Trophoblast cell (in vitro differentiated cells and primary cell): ENCODE measurements at places on chromosomes 3 and 15.

DNA sequence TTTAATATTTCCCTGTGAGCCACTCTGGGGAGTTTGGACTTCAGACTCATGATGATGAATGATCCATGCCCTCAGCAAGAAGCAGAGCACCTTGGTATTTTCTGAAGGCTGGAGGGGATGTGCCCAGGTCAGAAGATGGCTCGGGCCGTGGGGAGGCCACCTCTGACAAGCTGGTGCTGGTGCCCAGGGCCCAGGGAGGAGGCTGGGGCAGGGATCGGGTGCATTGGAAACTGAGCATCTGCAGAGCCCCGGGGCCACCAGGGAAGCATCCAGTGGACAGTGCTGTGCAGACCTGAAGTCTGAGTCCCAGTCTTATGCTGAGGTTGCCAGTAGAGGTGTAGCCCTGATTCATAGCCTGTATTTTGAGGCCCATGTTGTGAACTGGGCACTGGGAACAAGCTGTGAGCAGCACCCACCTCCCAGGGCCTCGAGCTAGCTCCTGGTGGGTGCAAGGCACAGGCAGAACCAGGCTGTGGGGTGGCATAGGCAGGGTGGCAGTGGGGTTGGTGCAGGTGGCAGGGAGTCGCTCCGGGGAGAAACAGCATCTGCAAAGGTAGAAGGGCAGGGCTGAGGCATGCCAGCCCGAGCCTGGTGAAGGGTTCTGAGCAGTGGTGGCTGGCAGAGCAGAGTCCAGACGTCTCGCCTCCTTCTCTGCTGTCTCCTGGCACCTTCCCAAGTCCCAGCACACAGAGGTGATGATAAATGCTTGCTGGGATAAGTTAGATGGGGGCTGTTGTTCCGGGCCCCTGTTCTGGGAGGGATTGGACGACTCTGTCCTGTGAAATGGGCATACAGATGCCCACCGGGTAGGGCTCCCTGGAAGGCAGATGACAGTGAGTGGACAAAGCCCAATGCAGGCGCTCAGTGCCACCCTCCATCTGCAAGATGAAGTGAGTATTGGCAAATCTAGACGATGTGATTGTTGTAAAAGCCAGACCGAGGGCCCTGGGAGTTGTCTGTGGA lies 10.6 kb downstream of the DNAJB8 start:
- H3K36me3 ChIP-seq: no peaks in the 10 kb centered on the region
- no peaks in the 10 kb centered on the region for H3K27me3 ChIP-seq
- H3K27ac ChIP-seq: no peak overlapping the region
- H3K4me3 ChIP-seq: no peak overlapping the region

- no peak for DNase-seq
- no peaks in the 10 kb centered on the region for H3K36me3 ChIP-seq
- no peaks in the 10 kb centered on the region for H3K27me3 ChIP-seq
Measured at GRCh38 chr15:67373971-67374370, 119.4 kb downstream of the IQCH start.

GRCh38 chr15:98787936-98788757 lies 139.8 kb downstream of the IGF1R start:
- H3K4me3 ChIP-seq: no peak overlapping the region
- H3K4me1 ChIP-seq: peaks cover 16% of the 10 kb centered on the region
- H3K36me3 ChIP-seq: peaks cover 2% of the 10 kb centered on the region
- DNase-seq: no peak

- DNase-seq: no peak
- H3K4me1 ChIP-seq: no peaks in the 10 kb centered on the region
- peaks cover 4% of the 10 kb centered on the region for H3K36me3 ChIP-seq
- no peaks in the 10 kb centered on the region for H3K27me3 ChIP-seq
- no peak overlapping the region for H3K27ac ChIP-seq
Measured at GRCh38 chr15:80098341-80098740, 38.9 kb downstream of the ZFAND6 start.

GRCh38 chr3:48013288-48013980 lies 2.8 kb downstream of the MAP4 start:
- H3K4me1 ChIP-seq: no peaks in the 10 kb centered on the region
- no peaks in the 10 kb centered on the region for H3K36me3 ChIP-seq
- no peak for DNase-seq
- no peak overlapping the region for H3K27ac ChIP-seq
- no peaks in the 10 kb centered on the region for H3K27me3 ChIP-seq

GRCh38 chr3:64533617-64534317 lies 154.0 kb downstream of the ADAMTS9 start:
- H3K36me3 ChIP-seq: peaks cover 32% of the 10 kb centered on the region
- no peak overlapping the region for H3K4me3 ChIP-seq
- H3K27ac ChIP-seq: no peak overlapping the region
- peak; percentile 71 for DNase-seq
- no peaks in the 10 kb centered on the region for H3K27me3 ChIP-seq
- no peaks in the 10 kb centered on the region for H3K4me1 ChIP-seq

- DNase-seq: peak; percentile 60
- no peaks in the 10 kb centered on the region for H3K27me3 ChIP-seq
- H3K4me3 ChIP-seq: no peak overlapping the region
- H3K4me1 ChIP-seq: peaks cover 2% of the 10 kb centered on the region
Measured at GRCh38 chr15:58233341-58233740, 95.2 kb downstream of the AQP9 start.

GRCh38 chr15:59371458-59372351 lies 966 bp downstream of the MYO1E start:
- H3K36me3 ChIP-seq: no peaks in the 10 kb centered on the region
- peak; percentile 64 for DNase-seq
- peak overlapping the region; percentile 94 for H3K4me3 ChIP-seq
- H3K27ac ChIP-seq: peak overlapping the region; percentile 75
- no peaks in the 10 kb centered on the region for H3K27me3 ChIP-seq

GRCh38 chr3:112228786-112229185 lies 65.2 kb downstream of the SLC9C1 start:
- DNase-seq: no peak
- no peaks in the 10 kb centered on the region for H3K4me1 ChIP-seq
- no peaks in the 10 kb centered on the region for H3K36me3 ChIP-seq
- H3K4me3 ChIP-seq: no peak overlapping the region
- no peak overlapping the region for H3K27ac ChIP-seq
- H3K27me3 ChIP-seq: no peaks in the 10 kb centered on the region

GRCh38 chr3:131350506-131350905 lies 31.1 kb upstream of the NUDT16 start:
- H3K4me3 ChIP-seq: no peak overlapping the region
- H3K4me1 ChIP-seq: peaks cover 5% of the 10 kb centered on the region
- H3K36me3 ChIP-seq: no peaks in the 10 kb centered on the region
- peak; percentile 75 for DNase-seq

- H3K4me3 ChIP-seq: no peak overlapping the region
- no peaks in the 10 kb centered on the region for H3K36me3 ChIP-seq
- no peaks in the 10 kb centered on the region for H3K27me3 ChIP-seq
- no peak for DNase-seq
- H3K4me1 ChIP-seq: no peaks in the 10 kb centered on the region
Measured at GRCh38 chr15:95119041-95119610, 887.8 kb downstream of the MCTP2 start.

DNA sequence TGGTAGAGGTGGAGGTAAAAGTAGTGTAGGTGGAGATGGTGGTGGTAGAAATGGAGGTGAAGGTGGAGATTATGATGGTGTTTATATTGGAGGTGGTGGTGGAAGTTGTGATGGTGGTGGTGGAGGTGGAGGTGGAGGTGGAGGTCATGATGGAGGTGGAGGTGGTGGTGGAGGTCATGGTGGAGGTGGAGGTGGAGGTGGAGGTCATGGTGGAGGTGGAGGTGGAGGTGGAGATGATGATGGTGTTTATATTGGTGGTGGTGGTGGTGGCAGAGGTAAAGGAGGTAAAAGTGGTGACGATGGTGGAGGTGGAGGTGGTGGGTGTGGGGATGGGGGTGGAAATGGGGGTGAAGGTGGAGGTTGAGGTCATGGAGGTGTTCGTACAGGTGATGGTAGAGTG lies 107.8 kb downstream of the ASB7 start:
- H3K27ac ChIP-seq: no peak overlapping the region
- H3K27me3 ChIP-seq: no peaks in the 10 kb centered on the region
- DNase-seq: no peak
- no peaks in the 10 kb centered on the region for H3K36me3 ChIP-seq
- H3K4me3 ChIP-seq: no peak overlapping the region
- peaks cover 7% of the 10 kb centered on the region for H3K4me1 ChIP-seq

GRCh38 chr3:119340014-119340413 lies 45.8 kb downstream of the ARHGAP31 start:
- peaks cover 3% of the 10 kb centered on the region for H3K36me3 ChIP-seq
- H3K27me3 ChIP-seq: no peaks in the 10 kb centered on the region
- no peak overlapping the region for H3K4me3 ChIP-seq

- H3K4me1 ChIP-seq: no peaks in the 10 kb centered on the region
- H3K4me3 ChIP-seq: no peak overlapping the region
- H3K36me3 ChIP-seq: no peaks in the 10 kb centered on the region
- H3K27ac ChIP-seq: no peak overlapping the region
- H3K27me3 ChIP-seq: no peaks in the 10 kb centered on the region
Measured at GRCh38 chr3:1421577-1421976, 328.8 kb downstream of the CNTN6 start.

- no peak for DNase-seq
- no peaks in the 10 kb centered on the region for H3K27me3 ChIP-seq
- no peaks in the 10 kb centered on the region for H3K4me1 ChIP-seq
- H3K27ac ChIP-seq: no peak overlapping the region
- H3K4me3 ChIP-seq: no peak overlapping the region
- no peaks in the 10 kb centered on the region for H3K36me3 ChIP-seq
Measured at GRCh38 chr3:132378846-132379245, 38.5 kb upstream of the DNAJC13 start.

DNA sequence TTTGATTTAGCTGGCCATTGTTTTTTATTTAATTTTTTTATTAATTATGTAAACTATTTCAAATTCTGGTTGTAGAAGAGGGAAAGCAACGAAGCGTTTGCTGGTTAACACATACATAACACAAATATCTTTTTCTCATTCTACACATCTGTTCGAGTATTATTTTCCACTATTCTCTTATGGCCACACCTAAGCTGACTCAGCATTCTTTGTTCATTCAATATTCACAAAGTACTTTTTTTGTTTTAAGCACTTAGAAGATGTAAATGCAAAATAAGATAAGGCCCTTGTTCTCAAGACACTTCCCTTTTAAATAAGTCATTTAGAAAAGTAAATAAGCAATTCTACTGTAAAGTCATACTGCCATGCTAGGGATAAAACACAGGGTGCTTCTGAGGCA lies 45.4 kb downstream of the CADM2 start:
- no peak for DNase-seq
- no peak overlapping the region for H3K4me3 ChIP-seq
- no peak overlapping the region for H3K27ac ChIP-seq

- no peaks in the 10 kb centered on the region for H3K36me3 ChIP-seq
- DNase-seq: no peak
- no peak overlapping the region for H3K27ac ChIP-seq
- H3K27me3 ChIP-seq: no peaks in the 10 kb centered on the region
Measured at GRCh38 chr15:32956711-32957110, 237.8 kb downstream of the FMN1 start.

DNA sequence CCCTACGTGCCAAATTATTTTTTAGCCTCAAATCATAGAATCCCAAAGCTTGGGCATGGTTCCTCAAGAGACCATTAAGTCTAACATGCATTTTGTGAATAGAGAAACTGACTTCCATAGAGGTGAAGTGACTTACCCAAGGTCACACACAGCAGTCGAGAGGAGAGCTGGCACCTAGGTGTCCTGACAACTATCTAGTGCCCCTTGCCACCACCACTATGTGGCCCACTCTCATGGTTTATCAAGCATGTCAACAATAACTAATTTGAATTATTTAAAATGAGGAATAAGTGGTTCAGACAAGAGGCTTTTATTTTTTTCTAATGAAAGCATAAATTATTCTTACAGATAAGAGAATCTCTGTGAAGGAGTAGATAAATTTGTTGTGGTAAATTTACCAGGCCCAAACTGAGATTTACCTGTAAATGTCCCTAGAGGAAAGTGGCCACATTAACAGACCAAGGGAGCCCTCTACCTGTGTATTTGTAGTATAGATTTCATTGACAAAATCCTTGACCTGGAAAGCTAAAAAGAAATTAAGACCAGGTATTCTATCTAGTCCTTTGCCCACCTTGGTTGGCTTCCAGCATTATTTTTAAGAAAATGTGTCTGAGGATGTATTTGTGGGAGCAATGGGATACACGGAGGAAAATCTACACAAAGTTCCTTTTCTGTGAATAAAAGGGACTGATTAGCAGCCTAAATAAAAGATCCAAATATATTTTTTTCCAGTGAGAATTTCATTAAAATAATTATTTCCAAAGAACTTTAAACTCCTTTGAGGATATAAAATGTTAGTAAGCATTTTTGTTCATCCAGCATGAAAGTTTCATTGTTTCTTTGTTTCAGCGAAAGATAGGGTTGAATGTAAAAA lies 49.1 kb downstream of the IQCH start:
- H3K27me3 ChIP-seq: no peaks in the 10 kb centered on the region
- H3K36me3 ChIP-seq: no peaks in the 10 kb centered on the region
- no peaks in the 10 kb centered on the region for H3K4me1 ChIP-seq
- no peak overlapping the region for H3K4me3 ChIP-seq
- H3K27ac ChIP-seq: no peak overlapping the region
- DNase-seq: peak; percentile 2

GRCh38 chr3:81485444-81485865 lies 276.0 kb downstream of the GBE1 start:
- H3K4me1 ChIP-seq: no peaks in the 10 kb centered on the region
- DNase-seq: no peak
- H3K27me3 ChIP-seq: no peaks in the 10 kb centered on the region
- no peaks in the 10 kb centered on the region for H3K36me3 ChIP-seq
- H3K27ac ChIP-seq: no peak overlapping the region
- no peak overlapping the region for H3K4me3 ChIP-seq

GRCh38 chr3:24272875-24273274 lies 221.8 kb downstream of the THRB start:
- peaks cover 3% of the 10 kb centered on the region for H3K4me1 ChIP-seq
- H3K4me3 ChIP-seq: no peak overlapping the region
- H3K27ac ChIP-seq: no peak overlapping the region
- H3K27me3 ChIP-seq: no peaks in the 10 kb centered on the region

- H3K36me3 ChIP-seq: no peaks in the 10 kb centered on the region
- no peak overlapping the region for H3K27ac ChIP-seq
- no peak overlapping the region for H3K4me3 ChIP-seq
- H3K27me3 ChIP-seq: no peaks in the 10 kb centered on the region
- no peak for DNase-seq
Measured at GRCh38 chr3:172580680-172581401, 57.6 kb upstream of the TNFSF10 start.

DNA sequence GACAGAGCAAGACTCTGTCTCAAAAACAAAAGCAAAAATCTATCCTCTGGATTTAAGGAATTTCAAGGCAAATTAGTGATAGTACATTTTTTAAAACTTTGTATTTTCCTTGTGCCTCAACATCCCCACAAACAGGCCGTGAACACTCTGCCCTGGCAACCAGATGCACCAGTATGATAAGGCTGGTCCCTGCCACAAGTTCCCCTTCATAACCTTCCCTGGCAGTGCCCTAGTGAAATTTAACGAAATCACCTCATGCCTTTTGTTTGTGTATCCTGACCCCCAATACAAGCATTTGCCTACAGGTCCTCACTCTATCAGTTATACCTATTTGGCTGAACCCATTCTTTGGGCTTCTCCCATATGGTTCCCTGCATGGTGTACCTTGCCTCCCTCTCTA lies 107.4 kb upstream of the FLNB start:
- peaks cover 5% of the 10 kb centered on the region for H3K36me3 ChIP-seq
- H3K27ac ChIP-seq: no peak overlapping the region
- H3K27me3 ChIP-seq: no peaks in the 10 kb centered on the region
- no peak overlapping the region for H3K4me3 ChIP-seq
- no peaks in the 10 kb centered on the region for H3K4me1 ChIP-seq
- DNase-seq: no peak
